Stimulated activated CD8-positive, alpha-beta memory T cell treated with anti-CD3 and anti-CD28 coated beads, Interleukin-2, amount 100 ng/mL, for 1 hour (primary cell): ENCODE measurements at places on chromosomes 5 and 9.

DNA sequence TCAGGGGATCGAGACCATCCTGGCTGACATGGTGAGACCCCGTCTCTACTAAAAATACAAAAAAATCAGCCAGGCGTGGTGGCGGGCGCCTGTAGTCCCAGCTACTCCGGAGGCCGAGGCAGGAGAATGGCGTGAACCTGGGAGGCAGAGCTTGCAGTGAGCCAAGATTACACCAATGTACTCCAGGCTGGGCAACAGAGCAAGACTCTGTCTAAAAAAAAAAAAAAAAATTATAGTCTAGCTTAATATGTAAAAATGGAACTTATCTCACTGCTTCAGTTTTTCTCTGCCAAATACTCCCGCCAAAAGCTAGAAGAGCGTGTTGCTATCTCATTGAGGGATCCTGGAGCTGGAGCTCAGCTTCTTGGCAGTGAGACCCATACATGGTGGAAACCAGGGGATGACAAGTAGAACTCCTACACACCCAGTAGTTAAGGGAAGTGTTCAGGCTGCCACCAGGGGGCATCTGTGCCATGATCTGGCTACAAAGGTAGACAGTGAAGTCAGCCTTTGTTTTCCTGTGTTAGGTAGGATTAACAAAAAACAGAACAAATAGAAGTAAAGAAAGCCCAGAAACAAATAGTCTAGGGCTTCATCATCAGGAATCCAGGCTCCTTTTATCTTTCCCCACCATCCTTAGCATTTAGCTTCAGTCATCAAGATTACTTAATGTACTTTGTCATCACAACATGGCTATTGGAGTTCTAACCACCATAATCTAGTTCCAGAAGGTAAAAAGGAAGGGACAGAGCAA is 33.6 kb upstream of the GLIPR2 start:
- DNase-seq, result peak; percentile 83

- no peak for DNase-seq
These were observed 79.3 kb upstream of the AGXT2 start for GRCh38 chr5:35127006-35127405.

DNA sequence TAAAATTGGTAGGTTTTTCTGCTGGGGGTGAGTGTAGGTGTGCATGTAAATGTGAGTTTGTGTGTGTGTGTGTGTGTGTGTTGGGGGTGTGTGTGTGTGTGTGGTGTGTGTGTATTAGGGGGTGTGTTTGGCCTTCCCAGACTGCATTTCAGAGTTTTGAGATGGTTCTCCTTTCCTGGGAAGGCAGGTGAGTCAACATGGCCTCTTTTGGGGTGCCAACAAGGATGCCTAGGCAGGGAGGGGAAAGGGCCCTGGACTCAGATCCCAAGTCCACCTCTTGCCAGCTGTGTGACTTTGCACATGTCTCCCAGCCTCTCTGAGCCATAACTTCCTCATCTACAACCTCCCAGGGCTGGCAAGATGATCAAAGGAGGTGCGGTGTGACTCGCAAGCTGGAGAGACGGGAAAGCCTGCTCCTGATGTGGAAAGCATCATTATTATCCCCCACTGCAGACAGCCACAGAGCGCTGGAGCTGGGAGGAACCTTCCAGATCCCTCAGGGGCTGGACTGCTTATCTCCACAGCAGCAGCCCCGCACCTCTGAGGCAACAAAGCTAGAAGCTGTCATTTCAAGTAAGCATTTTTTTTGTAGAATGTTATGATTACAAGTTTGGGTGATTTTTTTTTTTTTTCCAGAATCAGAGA is 63.5 kb upstream of the TBC1D2 start:
- DNase-seq, result no peak

DNA sequence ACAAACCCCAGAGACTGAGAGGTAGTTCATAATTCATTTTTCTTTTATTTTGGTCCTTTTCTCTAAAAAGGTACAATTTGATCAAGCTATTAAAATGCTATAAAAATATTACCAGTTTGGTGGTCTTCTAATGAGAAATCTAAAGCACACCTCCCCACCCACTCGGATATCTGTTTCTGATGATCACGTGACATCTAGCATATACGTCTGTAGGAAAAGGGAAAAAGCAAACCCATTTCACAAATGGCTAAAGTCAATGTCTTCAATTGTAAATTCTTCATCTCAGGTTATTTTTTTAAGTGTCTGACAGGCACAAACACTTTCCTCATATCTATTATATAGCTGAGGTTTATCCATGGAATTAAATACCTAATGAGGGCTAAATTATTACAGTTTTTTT is 18.9 kb downstream of the ZNF354A start:
- no peak for DNase-seq

GRCh38 chr9:93601063-93601462 is 24.7 kb downstream of the PHF2 start:
- DNase-seq, result no peak

GRCh38 chr9:22040760-22041159 is 31.7 kb upstream of the CDKN2B start:
- DNase-seq, result no peak

DNA sequence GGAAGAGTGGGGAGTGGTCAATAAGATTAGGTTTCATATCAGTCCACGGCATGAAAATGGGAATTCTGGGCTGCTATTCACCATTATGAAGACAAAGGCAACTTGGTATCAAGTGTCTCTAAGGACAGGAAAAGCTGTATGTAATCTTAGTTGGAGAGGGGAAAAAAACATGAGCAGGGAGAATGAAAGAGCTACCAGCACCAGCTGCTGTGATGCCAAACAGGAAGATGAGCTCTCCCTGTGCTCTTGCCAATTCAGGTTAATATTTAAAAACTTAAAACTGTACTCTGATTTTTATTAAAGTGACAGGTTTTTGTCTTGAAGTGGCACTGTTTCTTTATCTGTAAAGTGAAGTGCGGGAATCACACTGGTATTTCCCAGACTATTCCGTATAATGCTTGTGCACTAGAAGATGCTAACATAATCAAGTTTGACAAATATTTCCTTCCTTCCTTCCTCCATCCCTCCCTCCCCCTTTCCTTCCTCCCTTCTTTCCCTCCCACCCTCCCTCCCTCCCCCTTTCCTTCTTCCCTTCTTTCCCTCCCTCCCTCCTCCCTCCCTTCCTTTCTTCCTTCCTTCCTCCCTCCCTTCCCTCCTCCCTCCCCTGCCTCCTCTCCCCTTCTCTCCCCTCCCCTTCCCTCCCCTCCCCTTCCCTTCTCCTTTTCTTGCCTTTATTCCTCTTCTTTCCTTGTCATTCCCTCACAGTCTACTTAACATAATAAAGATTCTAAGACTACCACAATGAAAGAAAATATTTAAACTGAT is 1383.0 kb upstream of the C9orf72 start:
- no peak for DNase-seq

- DNase-seq, result no peak
These were observed 10.3 kb upstream of the CCIN start for GRCh38 chr9:36158917-36159316.

GRCh38 chr9:37968228-37968701 is 64.3 kb upstream of the SLC25A51 start:
- DNase-seq, result no peak

- no peak for DNase-seq
These were observed 408.4 kb downstream of the CCDC171 start for GRCh38 chr9:15961217-15961616.

DNA sequence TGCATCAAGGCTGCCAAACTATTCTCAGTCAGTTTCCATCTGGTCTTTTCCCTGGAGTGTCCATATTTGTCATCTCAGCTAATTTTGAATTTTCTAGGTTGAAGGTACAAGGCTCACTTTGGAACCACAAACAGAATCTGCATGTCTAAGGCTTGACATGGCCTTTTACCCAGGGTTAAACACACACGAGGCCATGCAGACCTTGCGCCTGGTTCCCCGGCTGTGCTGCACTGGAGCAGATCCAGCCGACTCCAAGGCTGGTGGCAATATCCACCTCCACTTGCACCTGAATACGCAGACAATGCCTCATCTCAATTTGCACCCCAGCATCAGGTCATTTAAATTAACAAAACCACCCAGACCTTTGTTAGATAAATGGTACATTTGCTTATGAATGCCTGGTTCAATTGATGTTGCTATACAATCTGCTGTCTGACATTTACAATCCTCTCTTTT is 276.2 kb downstream of the HSPA4 start:
- DNase-seq, result no peak

GRCh38 chr5:125700380-125700861 is 722.8 kb upstream of the GRAMD2B start:
- no peak for DNase-seq

- no peak for DNase-seq
These were observed 2.5 kb downstream of the MGAT1 start for GRCh38 chr5:180799902-180800801.

DNA sequence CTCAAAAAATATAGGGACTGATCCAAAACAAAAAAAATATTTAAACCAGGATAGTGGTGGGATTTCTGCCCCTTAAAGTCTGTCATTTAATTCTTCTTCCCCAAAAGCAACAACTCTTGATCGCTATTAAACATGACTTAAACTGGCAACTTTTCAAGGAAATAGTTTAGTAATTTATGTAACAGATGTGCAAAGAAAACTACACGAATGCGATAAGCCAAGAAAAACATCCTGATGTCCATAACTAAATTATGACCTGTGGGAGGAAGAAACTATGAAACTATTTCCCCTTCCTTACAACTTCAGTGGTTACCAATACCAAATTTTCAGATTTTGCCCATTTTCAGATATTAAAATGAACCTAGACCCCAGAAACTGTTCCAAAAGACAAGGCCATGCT is 31.5 kb downstream of the CLINT1 start:
- DNase-seq, result no peak

DNA sequence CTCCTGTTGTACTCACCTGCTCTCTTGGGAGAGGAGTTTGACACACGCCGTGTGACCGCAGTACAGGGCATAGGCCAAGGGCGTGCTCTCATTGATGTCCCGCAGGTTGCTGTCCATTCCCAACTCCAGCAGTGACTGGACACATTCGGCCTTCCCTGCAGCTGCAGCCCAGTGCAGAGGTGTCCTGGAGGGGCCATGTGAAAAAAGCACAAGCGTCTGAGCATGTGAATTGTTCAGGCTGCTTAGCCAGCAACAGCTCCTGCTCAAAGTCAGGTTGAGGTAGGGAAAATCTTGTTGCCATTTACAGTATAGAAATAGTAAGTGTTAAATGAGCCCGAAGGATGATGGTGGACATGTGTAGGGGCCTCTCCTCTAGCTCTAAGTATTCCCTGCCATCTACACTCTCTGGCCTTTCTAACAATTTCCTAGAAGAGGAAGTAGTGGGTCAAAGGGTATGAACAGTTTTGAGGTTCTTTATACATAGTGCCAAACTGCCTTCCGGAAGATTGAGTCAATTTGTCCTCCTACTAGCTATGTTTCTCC is 116.5 kb downstream of the ANKRD55 start:
- DNase-seq, result no peak

GRCh38 chr9:105475302-105475701 is 27.5 kb downstream of the FSD1L start:
- no peak for DNase-seq

DNA sequence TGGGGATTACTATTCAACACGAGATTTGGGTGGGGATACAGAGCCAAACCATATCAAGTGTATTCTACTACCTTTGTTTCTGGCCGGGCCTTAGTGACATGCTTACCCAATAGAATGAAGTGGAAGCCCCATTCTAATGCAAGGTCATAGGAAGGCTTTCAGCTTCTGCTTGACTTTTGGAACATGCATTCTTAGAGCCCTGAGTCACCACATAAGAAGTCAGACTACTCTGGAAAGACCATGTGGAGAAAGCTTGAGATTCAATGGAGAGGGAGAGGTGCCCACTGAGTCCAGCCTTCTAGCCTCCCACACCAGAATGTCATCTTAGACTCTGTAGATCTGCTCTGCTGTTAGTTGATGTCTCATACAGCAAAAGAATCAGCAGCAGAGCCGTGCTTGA is 155.7 kb upstream of the FBN2 start:
- no peak for DNase-seq

GRCh38 chr5:10975945-10976344 is 214.9 kb upstream of the DAP start:
- DNase-seq, result no peak

DNA sequence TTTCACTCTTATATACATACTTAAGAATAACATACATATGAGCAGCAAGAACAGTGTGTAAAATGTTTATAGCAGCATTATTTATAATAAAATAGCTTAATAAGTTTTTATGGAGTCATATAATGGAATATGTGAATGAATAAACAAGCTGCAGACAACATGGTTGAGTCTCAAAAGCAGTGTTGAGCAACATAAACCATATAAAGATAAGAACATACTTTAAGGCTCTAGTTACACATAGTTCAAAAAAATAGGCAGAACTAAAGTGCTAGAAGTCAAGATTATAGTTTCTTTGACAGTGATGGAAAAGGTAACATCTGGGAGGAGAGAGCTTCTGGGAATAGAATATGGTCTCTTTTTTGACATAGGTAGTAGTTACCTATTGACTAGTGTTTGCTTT is 53.7 kb upstream of the ADAMTS19 start:
- no peak for DNase-seq

DNA sequence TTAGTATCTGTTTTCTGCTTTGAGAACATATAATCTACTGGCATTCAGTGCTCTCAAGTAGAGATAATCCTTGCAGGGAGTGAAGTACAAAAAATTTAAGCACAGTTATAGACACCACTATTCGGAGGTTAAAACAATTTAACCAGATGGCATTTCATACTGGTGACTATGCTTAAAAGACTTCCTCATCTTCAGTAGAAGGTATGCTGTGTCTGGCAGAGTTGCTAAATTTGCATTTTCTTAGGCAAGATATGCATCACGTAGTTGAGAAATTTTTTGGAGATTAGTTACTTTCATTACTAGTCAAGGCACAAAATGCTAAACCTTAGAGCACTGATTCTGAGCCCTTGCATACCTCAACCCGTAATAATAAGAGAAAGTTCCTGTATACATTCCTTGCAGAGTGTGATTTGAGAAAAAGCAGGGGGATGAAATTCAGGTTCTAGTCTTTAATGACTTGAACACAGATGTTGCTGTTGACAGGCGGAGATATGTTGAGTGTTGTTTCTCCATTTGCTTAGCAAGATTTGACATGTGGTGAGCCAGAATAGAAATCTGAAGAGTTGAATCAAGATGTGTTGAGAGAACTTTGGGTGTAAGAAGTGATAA is 70.8 kb upstream of the STARD4 start:
- DNase-seq, result no peak

- no peak for DNase-seq
These were observed 213.9 kb downstream of the BNC2 start for GRCh38 chr9:16656432-16657169.

- DNase-seq, result no peak
These were observed 15.9 kb downstream of the SPDL1 start for GRCh38 chr5:169599451-169599850.

- no peak for DNase-seq
These were observed 10.5 kb downstream of the NR2F1-AS1 start for GRCh38 chr5:93570294-93571113.

GRCh38 chr5:96602776-96603175 is 59.4 kb upstream of the CAST start:
- DNase-seq, result no peak

GRCh38 chr9:110575169-110575568 is 4.4 kb downstream of the SVEP1 start:
- DNase-seq, result no peak
